EL (cell line): ENCODE measurements at places on chromosomes 12 and 14.
A peak's percentile ranks its signal among the peaks of the same experiment; 100 is the strongest.

GRCh38 chr12:103745962-103746361 lies 95.1 kb downstream of the NT5DC3 start:
- no peak for DNase-seq

DNA sequence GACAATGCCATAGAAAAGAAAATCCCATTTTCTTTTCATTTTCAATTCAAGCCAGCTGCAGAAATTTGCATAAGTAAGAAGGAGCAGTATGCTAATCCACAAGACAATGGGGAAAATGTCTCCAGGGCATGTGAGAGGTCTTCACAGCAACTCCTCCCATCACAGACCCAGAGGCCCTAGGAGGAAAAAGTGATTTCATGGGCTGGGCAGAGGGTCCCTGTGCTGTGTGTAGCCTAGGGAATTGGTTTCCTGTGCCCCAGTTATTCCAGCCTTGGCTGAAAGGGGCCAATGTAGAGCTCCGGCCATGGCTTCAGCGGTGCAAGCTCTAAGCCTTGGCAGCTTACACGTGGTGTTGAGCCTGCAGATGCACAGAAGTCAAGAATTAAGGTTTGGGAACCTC lies 211.4 kb downstream of the CCDC59 start:
- DNase-seq, result no peak

DNA sequence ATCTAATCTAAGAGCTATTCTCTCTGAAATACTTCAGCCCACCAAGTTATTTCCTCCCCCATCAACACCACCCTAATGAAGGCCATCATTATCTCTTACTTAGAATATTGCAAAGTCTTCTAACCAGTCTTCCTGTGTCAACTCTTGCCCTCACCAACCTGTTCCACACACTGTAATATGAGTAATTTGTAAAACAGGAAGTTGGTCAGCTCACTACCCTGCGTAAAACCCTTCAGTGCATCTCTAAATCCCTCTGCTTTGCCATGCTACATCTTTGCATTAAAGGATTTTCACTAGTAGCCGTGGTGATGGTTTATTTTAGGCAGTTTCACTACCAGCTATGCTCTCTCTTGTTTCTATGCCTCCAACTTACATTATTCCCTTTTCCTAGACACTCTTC lies 70.0 kb downstream of the KIF21A start:
- DNase-seq, result peak; percentile 6

GRCh38 chr14:101121508-101122139 lies 218.1 kb upstream of the RTL1 start:
- no peak for DNase-seq

DNA sequence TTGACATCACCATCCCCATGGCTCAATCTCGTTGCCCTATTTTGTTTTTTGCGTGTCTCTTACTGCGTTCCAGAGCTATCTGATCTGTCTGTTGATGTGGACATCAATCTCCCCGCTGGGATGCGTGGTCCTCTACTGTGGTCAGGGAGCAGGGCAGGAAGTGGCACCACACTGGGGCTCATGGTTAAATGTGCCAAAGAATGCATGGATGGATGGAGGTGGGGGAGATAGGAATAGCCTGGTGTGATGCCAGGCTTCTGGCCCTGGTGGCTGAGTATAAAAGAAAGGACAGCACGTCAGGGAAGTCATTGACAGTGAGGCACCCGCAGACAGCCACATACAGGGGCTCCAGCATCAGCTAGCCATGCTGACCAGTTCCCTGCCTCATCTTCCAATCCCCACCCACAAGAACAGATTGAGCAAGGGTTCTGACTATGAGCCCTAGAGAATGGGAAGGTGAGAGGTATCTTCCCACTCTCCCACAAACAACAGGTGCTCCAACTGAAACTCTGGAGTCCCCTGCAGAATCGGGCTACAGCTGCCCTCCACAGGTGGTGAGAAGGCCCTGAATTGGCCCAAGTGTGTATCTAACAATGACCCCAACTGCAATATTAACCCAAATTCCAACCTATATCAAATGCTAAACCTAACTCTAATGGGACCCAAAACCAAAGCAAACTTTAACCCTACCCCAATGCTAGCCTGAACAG lies 2.7 kb upstream of the BEGAIN start:
- no peak for DNase-seq

DNA sequence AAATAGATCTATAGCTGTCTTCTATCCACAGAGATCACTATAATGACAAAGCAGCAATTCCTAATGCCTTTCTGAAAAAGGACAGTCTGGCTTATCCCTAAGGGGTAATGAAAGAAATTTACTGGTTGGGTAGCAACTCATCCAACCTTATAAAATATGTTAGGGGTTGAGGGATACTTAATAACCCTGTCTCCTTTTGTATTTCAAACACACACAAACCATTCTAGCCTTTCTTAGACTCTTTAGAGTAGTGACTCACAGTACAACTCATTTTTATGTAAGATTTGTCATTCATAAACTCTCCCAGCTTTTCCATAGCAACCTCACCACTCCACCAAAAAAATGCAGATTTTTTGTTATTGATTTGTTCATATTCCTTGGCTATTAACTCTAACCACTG lies 167.9 kb downstream of the FSCB start:
- no peak for DNase-seq
